Fibroblast of skin of abdomen (primary cell): ENCODE measurements at places on chromosomes 2 and 18.

DNA sequence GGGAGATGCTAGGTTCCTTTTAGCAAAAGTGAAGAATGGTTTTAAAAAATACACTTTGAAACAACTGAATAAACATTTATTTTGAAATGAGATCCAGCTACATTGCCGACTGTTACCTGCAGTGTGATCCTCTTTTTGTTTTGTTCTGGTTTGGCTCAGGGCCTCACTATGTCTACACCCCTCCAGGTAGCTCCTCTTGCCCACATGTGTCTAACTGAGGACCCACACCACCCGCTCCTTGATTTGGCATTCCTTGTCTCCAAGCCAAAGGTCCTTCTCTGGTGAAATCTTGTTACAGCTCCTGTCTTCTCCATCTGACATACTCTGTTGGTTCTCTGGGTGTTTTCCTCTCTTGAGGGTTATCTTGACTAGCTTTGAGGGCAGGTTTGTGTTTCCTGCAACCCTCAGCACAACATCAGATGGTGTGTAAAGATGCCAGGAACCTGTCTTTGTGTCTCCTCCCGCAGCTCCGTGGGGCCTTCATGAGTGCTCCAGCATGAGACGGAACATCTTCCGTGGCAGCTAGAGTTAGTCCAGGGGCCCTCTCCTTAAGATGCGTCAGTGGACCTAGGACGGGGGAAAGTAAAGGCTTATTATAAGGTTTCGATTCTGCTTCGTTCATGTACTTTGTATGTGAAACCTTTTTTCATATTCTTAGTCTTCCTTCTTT lies 32.1 kb downstream of the MAP4K4 start:
- no peak for DNase-seq

- DNase-seq, result no peak
Measured at GRCh38 chr18:71322201-71322600, 1033.4 kb downstream of the SOCS6 start.

GRCh38 chr2:61182059-61182383 lies 20.0 kb downstream of the C2orf74 start:
- DNase-seq, result no peak

DNA sequence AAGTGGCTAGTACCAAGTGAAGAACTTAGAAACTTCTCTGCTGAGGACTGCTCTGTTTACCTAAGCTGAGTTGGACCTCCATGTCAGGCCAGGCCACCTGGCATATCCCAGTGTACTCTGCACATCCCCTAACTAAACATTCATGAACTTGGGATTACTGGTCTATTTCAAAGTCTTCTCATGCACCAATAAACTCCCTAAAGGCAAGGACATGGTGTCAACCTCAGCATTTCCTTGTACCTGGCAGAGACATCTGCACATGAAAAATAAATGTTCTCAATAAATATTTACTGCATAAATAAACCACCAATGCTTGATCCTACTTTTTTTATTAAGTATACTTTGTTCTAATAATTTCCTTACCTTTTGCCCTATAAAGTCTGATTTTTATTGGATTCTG lies 124.8 kb downstream of the LAMA1 start:
- no peak for DNase-seq

- DNase-seq, result no peak
Measured at GRCh38 chr2:217274578-217274977, 414.7 kb upstream of the TNP1 start.

- no peak for DNase-seq
Measured at GRCh38 chr2:236402033-236402790, 138.0 kb upstream of the ASB18 start.

GRCh38 chr18:36811430-36811829 lies 17.4 kb downstream of the TPGS2 start:
- DNase-seq, result peak; percentile 68

DNA sequence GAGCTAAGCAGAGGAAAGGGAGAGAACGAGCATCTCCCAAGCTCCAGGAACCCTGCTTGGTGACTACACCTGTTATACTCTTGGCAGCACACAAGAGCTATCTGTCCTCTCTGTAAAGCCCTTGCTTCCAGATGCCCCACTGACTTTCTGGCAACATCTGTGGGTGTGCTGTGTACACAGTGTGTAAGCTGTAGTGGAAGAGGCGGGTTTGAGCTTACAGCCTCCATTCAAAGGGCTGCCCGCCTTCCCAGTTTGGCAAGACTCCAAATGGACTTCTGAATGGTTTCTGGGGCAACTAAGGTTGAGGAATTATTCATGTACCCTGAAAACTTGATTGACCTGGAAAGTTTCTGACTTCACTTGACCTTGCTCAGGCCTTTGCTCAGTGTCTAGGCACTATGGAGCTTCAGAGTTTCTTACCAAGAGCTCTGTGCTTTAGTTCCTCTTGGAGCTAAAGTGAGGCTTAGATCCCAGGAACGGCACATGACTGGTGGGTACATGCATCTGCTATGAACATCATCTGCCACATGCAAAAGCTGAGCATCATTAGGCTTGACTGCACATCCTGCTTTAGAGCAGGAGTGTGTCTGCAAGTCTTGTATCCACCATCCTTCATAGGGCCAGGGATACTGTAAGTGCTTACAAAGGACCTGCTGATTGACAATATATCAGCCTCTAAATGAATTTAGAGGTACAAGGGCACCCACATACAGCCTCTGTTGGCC lies 290.9 kb upstream of the SIX2 start:
- DNase-seq, result no peak

GRCh38 chr2:239568601-239569000 lies 167.8 kb upstream of the HDAC4 start:
- DNase-seq, result no peak

DNA sequence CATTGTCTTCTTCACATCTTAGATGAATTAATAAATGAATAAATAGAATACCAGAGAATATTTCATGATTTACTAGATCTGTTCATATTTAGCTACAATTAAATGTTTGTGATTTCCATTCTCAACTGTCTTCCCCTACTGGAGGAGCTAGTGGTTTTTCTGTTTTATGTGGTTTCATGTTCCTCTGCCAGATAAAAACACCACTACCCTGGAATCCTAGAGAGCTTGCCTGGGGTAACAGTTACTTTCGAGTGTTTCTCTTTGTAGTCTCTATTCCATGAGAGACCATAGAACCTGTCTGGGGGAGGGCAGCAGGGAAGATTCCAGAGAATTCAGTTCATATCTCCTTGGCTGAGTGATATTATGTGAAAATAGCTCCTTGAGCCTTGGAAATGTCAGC lies 349.2 kb downstream of the INSIG2 start:
- DNase-seq, result peak; percentile 23

GRCh38 chr2:1484131-1484884 lies 71.0 kb downstream of the TPO start:
- DNase-seq, result no peak

DNA sequence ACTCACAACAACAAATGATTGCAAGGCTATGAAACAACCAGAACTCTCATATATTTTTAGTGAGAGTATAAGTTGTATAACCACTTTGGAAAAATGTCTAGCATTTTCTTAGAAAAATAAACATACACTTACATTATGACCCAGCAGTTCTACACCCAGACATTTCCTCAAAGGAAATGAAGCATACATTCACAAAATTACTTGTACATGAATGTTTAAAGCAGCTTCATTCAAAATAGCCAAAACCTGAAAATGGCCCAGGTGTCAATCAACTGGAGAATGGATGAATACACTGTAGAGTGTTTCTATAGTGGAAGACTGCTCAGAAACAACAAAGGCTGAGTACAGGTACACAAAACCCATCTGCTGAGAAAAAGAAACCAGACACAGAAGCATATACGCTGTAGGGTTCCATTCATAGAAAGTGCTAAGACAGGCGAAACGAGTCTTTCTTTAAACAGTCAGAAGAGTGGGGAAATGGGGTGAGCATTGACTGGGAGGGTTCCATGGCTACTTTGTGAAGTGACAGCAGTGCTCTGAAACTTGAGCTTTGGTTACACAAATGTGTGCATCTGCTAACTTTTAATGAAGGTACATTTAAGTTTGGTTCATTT lies 799.0 kb downstream of the DCDC2C start:
- no peak for DNase-seq

DNA sequence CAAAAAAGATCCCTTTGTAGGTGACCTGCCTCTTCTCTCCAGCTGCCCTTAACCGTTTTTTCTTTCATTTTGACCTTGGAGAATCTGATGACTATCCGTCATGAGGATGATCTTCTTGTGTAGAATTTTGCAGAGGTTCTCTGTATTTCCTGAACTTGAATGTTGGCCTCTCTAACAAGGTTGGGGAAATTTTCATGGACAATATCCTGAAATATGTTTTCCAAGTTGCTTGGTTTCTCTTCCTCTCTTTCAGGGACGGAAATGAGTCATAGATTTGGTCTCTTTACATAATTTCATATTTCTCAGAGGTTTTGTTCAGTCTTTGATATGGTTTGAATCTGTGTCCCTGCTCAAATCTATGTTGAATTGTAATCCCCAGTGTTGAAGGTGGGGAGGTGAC lies 34.0 kb downstream of the ZC3H8 start:
- no peak for DNase-seq

DNA sequence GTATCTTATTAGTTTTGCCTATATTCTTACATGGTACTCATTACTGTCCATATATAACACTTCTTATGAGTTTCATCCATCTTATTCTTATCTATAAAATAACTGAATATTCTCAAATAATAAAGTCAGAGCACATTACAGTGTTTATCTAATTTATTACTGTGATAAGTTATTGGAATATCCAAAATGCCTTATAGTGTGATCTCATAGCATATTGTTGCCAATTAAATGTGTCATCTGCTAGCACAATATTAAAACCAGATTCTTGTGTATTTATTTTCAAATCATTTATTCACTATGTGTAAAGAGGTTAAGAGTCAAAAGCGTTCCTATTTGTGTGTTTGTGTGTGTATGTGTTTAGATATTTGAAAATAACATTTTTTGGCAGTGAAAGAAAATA lies 151.9 kb downstream of the WDR7 start:
- no peak for DNase-seq

DNA sequence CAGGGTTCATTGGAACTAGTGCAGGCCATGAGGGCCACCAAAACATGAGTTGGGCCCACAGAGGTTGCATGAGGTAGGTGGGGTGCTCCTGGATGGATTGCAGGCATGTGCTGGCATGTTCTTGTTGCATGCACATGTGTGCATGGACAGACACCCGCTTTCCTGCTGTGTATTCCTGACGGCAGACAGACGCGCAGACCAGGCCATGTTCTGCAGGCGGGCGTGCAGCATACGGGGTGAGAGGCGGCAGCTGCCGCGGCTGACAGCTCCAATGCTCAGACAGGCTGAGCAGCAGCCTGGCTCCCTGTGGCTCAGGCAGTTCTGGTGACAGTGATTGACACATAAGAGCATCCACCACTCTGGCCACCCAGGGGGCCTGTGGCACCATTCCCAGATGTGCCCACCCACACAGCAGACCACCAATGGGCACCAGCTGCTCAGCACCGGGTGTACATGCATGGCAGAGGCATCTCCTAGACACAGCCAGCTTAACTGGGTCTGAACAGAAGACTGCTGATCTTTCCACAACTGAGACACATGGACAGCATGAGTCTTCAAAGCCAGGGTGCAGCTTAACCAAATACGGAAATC lies 21.2 kb downstream of the HS1BP3 start:
- DNase-seq, result no peak

DNA sequence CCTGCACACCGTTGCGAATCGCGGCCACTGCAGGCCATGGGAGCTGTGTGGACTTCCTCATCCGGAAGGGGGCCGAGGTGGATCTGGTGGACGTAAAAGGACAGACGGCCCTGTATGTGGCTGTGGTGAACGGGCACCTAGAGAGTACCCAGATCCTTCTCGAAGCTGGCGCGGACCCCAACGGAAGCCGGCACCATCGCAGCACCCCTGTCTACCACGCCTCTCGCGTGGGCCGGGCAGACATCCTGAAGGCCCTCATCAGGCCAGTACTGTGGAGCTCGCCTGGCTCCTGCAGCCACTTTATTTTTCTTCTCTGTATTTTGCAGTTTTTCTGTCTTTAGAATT lies 9.0 kb downstream of the ASB1 start:
- DNase-seq, result no peak

- DNase-seq, result no peak
Measured at GRCh38 chr18:74286106-74286855, 5.5 kb downstream of the CYB5A start.

- no peak for DNase-seq
Measured at GRCh38 chr18:50057009-50057408, 137.9 kb downstream of the MYO5B start.

DNA sequence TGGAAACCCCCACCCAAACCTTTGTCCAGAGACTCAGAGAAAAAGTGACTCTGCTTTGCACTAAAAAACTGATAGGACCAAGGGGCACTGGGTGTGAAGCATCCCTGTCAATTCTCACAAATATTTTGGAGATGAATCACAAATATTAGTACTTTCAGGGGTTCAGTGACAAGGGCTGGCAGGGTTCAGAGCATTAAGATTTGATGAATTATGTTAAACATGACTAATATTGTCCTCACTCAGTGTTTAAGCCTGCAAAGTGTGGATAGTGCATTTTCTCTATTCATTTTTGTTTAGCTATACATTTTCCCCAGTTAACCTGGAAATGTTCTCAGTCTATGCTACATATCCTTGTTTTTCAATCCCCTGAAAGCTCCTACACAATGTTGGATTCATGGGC lies 65.3 kb upstream of the CCDC68 start:
- DNase-seq, result peak; percentile 25

DNA sequence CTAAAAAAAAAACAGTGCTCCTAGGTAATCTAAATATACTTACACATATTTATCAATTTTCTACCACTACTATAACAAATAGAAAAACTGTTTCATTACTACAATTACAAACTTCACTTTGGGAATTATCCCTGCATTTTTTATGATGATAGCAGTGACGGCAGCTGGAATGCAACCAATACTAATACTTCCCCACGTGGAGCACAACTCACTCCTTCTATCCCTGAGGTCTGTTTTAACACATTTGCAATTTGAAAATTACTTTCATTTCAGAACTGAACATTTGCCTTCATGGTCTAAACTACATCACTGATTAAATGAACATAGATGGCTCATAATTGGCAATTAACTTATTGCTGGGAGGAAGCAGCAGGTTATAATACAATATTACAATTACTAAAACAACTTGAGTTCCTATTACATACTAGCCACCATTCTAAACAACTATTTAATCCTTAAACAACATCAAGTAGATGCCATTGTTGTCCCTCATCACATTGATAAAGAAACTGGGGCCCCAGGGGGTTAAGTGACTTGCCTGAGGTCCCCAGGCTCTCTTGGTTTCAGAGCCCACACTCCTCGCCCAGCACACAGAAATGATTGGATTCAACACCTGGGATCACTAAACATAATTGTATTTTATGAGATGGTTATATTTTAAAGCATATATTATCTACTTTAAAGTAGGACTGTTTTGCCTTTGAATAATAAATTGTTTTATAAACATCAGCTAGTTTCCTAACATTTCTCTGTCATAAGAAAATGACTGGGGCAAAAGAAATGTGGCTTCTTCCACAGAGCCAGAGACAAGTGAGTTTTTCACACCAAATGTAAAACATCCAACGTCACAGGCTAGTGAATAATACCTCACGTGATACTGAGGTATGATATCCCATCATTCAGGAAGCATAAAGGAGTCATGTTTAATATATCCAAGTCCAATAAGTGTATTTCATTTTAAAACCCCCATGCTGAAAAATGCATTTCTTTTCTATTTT lies 6.2 kb downstream of the COLEC12 start:
- peak; percentile 77 for DNase-seq
